ENCODE measurements at places on chromosomes 2 and 18. TPM values are rescaled to one million over a fixed set of nuclear protein-coding genes. Genes with fewer than 3 reads are reported as not detected.

Gene PLCD4
- 0.05 TPM for total RNA-seq

Gene EPHA4
- 5.4 TPM for total RNA-seq

Gene QPCT
- total RNA-seq: 5.5 TPM

Gene SLC11A1
- total RNA-seq: 0.05 TPM

Gene PRKD3
- total RNA-seq: 39.8 TPM

Gene SERPINB8
- 17.0 TPM for total RNA-seq

Gene DUSP2
- 365 TPM for total RNA-seq

Gene MATN3
- not detected for total RNA-seq

Gene SPHKAP
- total RNA-seq: not detected

Gene KANSL1L
- 1.5 TPM for total RNA-seq

Gene GCA
- total RNA-seq: 13.0 TPM

Gene ZNF512
- total RNA-seq: 13.6 TPM

Gene IL37
- not detected for total RNA-seq

Gene RMND5A
- total RNA-seq: 37.2 TPM

Gene FHOD3
- total RNA-seq: not detected

Gene MRPL19
- 78.3 TPM for total RNA-seq

Gene NEURL3
- 0.26 TPM for total RNA-seq

Gene RNPEPL1
- 40.9 TPM for total RNA-seq

Gene C2orf78
- total RNA-seq: not detected

Gene ANKRD30B
- total RNA-seq: not detected

Gene CCDC85A
- total RNA-seq: not detected

Gene DNAJC5G
- not detected for total RNA-seq

Gene BIRC6
- 68.4 TPM for total RNA-seq

Data from activated T-cell treated with anti-CD3 and anti-CD28 coated beads, Interleukin-2, amount 50 U/mL, for 4 hours (primary cell).